ENCODE measurements at places on chromosomes 2 and 18.
A peak's percentile ranks its signal among the peaks of the same experiment; 100 is the strongest.

- no peak for DNase-seq
Measured at GRCh38 chr2:241925821-241926441, 56.4 kb downstream of the RTP5 start.

DNA sequence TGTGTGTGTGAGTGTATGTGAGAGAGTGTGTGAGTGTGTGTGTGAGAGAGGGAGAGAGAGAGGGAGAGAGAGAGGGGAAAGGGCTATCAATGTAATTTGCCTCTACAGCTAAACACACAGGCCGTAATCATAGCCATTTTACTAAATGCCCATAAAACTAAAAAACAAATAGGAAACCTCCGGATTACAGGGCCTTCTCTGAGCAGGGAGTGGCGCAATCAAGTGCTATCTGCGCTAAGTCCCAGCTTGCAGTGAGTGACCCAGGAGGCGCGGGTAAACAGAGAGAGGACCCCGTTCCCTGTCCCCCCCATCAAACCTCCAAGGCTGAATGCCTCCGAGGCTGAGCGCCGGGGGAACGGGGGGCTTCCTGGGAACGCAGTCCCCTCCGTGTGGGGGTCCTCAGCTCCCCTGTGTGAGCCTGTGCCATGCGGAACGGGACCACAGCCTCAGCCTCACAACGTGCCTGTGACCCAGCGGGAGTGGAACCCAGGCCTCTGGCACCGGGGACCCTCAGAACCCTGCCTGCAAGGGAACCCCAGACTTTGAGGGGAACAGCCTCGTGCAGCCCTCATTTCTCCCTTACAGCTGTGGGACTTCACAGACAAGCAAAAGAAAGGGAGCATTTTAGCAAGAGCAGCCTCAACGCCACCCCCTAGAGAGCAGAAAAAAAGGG is 54.7 kb upstream of the ID2 start:
- DNase-seq, result no peak

DNA sequence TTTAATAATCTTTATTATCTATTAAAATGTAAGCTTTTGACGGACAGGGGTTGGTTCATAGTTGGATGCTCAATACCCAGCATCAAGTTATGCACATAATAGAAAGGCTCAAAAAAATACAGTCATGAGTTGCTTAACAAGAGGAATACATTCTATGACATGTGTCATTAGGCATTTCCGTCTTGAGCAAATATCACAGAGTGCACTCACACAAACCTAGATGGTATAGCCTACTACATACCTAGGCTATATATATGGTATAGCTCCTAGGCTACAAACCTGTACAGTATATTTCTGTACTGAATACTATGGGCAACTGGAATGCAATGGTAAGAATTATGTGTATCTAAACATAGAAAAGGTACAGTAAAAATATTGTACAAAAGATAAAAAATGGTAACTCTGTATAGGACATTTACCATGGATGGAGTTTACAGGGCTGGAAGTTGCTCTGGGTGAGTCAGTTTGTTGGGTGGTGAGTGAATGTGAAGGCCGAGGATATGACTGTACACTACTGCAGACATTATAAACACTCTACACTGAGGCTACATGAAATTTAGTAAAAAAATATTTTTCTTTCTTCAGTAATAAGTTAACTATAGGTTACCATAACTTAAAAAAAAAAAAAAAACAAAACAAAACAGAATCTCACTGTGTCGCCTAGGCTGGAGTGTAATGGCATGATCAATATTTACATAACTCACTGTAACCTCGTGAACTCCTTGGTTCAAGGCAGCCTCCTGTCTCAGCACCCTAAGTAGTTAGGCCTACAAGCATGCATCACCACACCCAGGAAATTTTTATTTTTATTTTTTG is 201.2 kb downstream of the NBAS start:
- no peak for DNase-seq

DNA sequence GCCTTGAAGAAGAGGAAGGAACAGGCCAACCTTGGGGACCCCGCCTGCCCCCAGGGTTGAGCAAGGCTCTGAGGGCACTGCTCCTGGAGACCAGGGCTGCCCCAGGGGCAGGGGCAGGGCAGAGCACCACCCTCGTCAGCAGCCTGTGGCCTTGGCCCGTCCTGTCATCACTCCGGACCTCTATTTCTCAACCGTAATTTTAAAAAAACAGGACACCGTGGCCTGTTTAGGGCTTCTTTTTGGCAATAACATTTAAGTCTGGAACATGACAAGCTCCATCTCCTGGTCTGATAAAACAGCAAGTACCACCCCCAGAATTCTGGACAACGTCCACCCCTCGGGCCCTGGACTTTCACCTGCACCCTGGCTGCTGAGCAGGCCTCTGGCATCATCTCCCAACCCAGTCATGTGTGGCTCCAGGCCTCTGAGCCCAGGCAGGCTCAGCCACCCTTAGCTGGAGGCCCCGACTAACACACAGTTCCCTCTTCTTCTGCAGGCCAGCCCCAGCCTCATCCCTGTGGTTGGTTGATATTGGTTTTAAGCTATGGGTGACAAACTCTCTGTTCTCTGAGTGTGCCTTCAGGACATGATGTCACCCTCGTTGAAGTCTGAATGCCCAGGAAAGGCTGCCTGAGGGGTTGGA is 22.6 kb upstream of the ID2 start:
- DNase-seq, result no peak

GRCh38 chr2:174939046-174939445 is 66.1 kb downstream of the CHN1 start:
- no peak for DNase-seq

DNA sequence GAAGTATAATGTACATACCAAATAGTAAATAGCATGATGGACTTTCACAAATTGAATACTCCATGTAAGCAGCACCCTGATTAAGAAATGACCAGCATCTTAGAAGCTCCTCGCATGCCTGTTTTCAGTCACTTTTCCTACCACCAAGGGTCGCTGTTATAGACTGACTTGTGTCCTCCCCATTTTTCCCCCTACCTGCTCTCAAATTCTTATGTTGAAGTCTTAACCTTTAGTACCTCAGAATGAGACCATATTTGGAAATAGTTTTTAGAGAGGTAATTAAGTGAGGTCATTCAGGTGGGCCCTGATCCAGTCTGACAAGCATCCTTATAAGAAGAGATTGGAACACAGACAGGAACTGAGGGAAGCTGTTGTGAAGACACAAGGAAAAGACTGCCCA is 125.9 kb downstream of the LYPD6 start:
- peak; percentile 30 for DNase-seq

DNA sequence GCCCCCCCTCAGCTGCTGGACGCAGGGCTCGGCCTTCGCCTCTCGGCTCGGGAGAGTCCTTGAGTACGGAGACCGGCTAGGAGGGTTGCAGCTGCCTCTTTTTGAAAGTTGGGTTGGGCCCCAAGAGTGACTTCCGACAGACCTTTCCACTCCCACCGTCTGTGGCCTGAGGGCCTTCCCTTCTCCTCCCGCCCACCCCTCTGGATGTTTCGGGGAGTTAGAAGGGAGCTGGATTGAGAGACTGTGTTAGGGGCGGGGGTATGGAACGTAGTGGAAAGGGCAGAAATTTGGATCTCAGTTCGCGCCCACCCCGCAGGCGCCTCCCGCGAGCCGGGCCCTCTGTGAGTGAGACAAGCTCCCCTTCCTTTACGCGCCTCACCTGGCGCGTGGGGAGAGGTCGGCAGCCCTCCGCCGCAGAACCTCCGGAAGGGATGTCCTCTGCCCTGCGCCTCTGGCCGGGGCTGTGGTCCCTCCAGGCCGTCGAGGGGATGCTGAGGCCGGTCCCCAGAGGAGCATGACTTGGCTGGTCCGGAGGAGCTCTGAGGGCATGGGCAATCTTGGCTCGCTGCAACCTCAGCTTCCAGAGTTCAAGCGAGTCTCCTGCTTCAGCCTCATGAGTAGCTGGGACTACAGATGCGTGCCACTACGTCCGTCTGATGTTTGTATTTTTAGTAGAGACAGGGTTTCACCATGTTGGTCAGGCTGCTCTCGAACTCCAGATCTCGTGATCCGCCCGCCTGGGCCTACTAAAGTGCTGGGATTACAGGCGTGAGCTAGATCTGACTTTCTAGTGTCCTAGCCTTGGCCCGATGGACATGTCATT is 15.9 kb downstream of the C2orf74 start:
- peak; percentile 53 for DNase-seq

DNA sequence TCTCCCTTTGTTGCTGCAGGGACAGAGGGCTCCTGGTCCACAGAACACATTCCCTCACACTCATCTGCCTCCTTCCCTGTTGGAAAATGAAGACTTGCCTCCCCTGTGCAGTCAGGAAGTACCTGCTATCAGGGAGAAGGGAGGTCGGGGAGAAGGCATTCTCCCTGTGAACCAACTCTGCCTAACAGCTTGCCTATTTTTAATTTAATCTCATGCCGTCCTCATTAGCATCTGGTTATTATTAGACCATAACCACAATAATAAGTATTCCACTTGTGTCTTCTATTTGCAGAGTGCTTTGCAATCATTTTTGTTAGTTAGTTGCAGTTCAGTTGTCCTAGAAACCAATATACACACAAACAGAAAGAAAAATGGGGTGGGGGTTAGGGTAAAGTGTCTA is 232.6 kb upstream of the SKOR2 start:
- DNase-seq, result no peak

- peak; percentile 87 for DNase-seq
Measured at GRCh38 chr2:26846334-26847306, 1.3 kb upstream of the DPYSL5 start.

DNA sequence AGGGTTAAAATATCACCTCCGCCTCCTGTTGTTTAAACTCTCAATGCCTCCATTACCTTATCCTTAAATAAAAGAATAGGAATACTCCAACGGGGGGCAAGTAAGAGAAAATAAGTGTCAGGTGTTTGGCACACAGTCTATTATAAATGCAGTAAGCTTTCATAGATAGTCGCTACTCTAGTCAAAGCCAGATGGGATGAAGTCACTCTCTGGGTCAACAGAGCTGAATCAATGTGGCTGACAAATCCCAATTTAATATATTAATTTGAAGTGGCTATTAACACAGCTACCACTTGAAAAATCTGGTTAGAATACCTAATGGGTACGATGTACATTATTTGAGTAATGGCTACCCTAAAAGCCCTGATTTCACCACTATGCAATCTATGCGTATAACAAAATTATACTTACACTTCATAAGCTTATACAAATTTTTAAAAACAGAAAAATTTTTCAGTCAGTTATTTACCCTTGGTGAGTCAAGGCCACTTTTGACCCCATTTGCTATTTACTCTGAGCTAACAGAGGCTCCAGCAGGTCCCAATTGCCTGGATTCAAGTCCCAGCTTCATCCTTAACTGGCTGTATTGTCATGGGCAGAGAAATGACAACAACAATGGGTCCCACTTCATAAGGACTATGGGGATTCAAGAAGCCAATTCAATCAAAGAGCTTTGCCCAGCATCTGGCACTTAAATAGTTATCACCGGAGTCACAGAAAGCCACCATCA is 167.5 kb upstream of the PID1 start:
- no peak for DNase-seq

DNA sequence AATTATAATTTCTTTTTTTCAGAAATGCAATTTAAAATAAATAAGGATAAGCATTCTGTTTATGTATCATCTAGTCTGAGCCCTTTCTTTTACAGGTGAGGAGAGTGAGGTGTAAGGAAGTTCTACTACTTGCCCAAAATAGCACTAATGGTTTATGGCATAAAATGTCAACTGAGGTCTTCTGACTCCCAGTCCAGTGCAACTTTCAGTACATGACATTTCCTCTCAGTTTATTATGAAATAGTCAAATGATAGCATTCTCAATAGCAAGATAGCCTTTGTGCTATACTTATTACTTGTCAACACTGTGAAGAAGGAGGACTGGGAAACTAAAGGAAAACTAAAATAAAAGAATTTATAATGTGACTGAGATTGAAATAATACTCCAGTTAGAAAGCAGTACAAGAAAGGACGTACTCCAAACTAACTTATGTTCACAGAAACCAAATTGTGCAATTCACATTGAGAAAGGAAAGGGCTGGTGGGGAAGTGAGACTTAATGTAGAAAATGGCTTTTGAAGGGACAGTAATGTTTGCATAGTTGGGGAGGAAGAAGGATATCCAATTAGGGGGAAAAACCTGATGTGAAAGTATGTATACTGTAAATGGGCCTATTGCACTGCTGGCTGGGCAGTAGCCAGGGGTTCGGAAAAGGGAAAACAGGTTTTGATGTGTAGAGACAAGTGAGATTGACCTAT is 166.7 kb upstream of the ZEB2 start:
- DNase-seq, result no peak

GRCh38 chr2:9610781-9611548 is 19.8 kb downstream of the YWHAQ start:
- DNase-seq, result no peak

GRCh38 chr2:69933839-69934613 is 19.1 kb downstream of the MXD1 start:
- DNase-seq, result no peak

DNA sequence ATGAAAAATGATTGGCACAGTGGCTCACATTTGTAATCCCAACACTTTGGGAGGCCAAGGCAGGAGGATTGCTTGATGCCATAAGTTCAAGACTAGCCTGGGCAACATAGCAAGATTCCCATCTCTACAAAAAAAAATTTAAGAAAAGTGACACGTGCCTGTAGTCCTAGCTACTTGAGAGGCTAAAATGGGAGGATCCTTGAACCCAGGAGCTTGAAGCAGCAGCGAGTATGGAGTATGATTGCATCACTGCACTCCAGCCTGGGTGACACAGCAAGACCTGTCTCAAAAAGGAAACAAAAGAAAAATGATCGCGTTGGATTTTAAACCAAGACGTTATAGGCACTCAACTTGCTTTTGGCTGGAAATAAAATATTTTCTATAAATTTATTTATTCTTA is 37.8 kb upstream of the CREB1 start:
- DNase-seq, result no peak

DNA sequence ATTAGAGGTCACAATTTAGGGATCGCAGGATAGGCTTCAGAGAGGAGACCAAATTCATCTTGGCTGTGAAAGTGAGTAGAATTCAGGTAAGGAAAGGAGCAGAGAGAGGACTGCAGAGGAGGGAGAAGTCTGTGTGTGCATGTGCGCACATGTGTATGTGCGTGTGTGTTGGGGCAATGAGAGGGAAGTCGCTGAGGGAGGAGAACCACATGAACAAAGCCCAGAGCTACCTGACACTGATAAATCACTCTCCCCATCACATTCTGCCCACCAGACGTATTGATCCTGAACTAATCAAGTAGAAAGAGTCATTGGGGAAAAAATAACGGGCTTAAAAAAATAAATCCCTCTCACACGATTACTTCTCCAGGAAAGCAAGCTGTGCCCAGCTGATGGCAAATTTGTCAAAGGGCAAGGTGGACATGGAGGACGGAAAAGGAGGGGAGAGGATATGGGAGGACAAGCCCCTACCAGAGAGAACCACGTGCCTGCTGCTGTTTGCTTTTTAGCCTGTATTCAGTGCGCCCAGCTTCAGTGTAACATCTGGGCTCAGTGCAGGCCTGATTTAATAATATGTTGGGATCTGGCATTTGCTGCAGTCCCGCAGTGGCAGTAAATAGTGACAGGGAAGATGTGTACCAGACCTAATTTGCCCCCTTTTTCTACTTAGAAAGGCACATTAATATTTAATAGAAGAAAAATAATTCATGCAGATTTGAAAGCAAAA is 307.5 kb downstream of the C1D start:
- no peak for DNase-seq

- no peak for DNase-seq
Measured at GRCh38 chr2:45937990-45938389, 286.5 kb downstream of the PRKCE start.

GRCh38 chr2:47516360-47517104 is 113.6 kb downstream of the MSH2 start:
- no peak for DNase-seq

All from ELF-1 (cell line).